ENCODE measurements at places on chromosomes 4 and X. TPM values are rescaled to one million over a fixed set of nuclear protein-coding genes. Genes with fewer than 3 reads are reported as not detected.

Gene AADAT
- total RNA-seq, result 7.7 TPM

Gene KLKB1
- total RNA-seq, result not detected

Gene MAB21L2
- total RNA-seq, result not detected

Gene SLC38A5
- 0.16 TPM for total RNA-seq

Gene HTRA3
- 20.2 TPM for total RNA-seq

Gene RIPPLY1
- total RNA-seq, result 0.11 TPM

Gene CENPVL3
- total RNA-seq, result 0.08 TPM

Gene NLGN3
- 0.84 TPM for total RNA-seq

Gene TMSB15B
- total RNA-seq, result 6.5 TPM

Gene CHRDL1
- not detected for total RNA-seq

Gene UGT2A3
- 0.15 TPM for total RNA-seq
